ENCODE measurements at places on chromosomes 5 and 9.

DNA sequence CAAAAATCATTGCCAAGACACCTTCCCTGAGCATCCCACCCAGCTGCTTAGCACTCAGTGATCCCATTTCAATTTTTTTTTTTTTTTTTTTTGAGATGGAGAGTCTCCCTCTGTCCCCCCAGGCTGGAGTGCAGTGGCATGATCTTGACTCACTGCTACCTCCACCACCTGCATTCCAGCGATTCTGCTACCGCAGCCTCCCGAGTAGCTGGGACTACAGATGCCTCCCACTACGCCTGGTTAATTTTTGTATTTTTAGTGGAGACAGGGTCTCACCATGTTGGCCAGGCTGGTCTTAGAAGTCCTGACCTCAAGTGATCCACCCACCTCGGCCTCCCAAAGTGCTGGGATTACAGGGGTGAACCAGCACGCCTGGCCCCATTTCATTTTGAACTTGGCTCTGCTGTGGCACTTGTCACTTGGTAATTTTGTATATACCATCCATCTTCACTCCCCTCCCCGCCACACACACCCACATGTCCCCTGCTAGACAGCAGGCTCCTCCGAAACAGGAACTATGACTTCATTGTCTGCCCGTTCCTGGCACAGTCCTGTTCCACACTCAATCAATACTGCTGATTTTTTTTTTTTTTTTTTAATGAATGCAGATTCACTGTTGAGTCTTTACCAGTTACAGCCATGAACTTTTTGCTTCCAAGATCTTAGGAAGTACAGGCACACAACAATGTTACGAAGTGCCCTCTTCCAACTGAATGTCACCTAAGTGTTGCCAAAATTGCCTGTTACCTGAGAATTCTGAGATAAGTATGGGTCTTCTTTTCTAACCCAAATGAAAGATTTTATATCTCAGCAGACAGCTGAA is 17.3 kb upstream of the ZBTB34 start:
- peaks cover 3% of the 10 kb centered on the region for H3K27me3 ChIP-seq
- no peak overlapping the region for H3K4me3 ChIP-seq
- H3K4me1 ChIP-seq = no peaks in the 10 kb centered on the region

DNA sequence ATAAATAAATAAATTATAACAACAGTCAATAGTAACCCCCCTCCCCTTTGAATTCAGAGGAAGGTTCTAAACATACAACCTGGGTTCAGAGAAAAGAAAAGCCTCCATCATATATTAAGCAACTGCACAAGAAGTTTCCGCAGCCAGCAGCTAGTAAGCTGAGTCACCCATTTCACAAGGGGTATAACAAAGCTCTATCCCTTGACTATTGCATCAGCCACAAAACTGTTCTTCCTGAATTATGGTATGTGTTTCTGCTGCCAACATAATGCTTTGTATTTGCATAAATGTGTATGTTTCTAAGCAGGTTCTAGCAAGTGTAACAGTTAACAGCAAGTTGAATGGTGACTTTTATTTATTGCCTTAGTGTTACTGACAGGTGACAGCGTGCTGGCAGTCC is 6.8 kb upstream of the CEP120 start:
- DNase-seq = peak; percentile 87
- H3K27me3 ChIP-seq = no peaks in the 10 kb centered on the region
- no peak overlapping the region for H3K27ac ChIP-seq
- no peak overlapping the region for H3K4me3 ChIP-seq

DNA sequence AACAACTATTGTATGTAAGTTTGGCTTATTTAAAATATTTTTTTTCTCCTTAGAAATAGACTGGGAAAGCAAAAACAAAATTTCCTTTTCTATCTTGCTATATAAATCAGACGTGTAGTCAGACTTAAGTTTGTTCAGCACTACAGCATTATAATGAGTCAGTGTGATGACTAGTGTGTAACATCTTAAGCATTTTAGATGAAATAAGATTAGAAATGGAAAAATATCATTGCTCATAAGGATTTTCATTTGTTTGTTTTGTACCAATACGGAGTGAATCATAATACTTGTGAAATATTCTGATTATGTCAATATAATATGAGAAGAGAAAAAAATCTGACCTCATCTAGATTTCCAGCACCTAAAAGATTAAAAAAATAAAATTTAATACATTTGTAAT is 64.7 kb upstream of the RICTOR start:
- no peak overlapping the region for H3K27ac ChIP-seq
- no peaks in the 10 kb centered on the region for H3K36me3 ChIP-seq
- peaks cover 5% of the 10 kb centered on the region for H3K4me1 ChIP-seq
- no peak overlapping the region for H3K4me3 ChIP-seq
- DNase-seq = peak; percentile 87
- no peaks in the 10 kb centered on the region for H3K27me3 ChIP-seq

DNA sequence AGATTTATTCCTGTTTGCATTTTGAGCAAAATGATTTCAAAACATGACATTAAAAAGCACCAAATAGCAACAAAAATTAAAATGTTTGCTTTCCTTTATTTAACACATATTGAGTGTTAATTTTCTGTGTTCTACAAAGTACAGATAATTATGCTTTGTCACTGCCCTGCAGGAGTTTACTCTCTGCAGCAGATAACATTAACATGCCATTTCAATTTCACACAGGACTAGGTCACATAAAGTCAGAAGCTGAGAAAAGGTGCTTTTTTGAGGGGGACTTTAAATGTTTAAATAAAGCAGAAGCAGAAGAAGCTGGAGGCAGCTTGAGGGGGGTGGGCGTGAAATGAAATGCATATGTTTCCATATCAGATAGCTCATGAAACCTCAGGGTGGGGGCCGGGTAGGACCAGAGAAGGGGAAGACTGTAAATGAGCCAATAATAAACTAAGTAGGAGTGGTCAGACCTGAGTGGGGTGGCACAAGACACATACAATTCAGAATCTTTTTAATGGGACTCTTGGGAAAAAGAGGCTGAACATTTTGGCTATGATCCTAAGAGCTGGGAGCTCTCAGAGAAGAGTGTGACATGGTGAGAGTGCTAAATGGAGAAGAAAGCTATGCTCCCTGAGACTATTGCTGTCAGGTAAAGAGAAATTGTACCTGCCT is 387.5 kb downstream of the FAM170A start:
- no peak overlapping the region for H3K4me3 ChIP-seq
- H3K36me3 ChIP-seq = no peaks in the 10 kb centered on the region
- H3K4me1 ChIP-seq = no peaks in the 10 kb centered on the region
- no peaks in the 10 kb centered on the region for H3K27me3 ChIP-seq
- no peak for DNase-seq

- H3K27me3 ChIP-seq = no peaks in the 10 kb centered on the region
- H3K4me3 ChIP-seq = no peak overlapping the region
- no peaks in the 10 kb centered on the region for H3K4me1 ChIP-seq
Observed at GRCh38 chr5:136425921-136426320, 60.6 kb upstream of the TRPC7 start.

- DNase-seq = no peak
- no peak overlapping the region for H3K27ac ChIP-seq
- H3K4me3 ChIP-seq = no peak overlapping the region
- no peaks in the 10 kb centered on the region for H3K27me3 ChIP-seq
- peaks cover 22% of the 10 kb centered on the region for H3K4me1 ChIP-seq
Observed at GRCh38 chr5:55599148-55600050, 64.6 kb upstream of the PLPP1 start.

- H3K27ac ChIP-seq = no peak overlapping the region
- no peaks in the 10 kb centered on the region for H3K27me3 ChIP-seq
- no peaks in the 10 kb centered on the region for H3K36me3 ChIP-seq
- peaks cover 4% of the 10 kb centered on the region for H3K4me1 ChIP-seq
Observed at GRCh38 chr9:34659592-34660253, 2.7 kb downstream of the CCL27 start.

- H3K4me3 ChIP-seq = no peak overlapping the region
- no peak overlapping the region for H3K27ac ChIP-seq
- H3K4me1 ChIP-seq = no peaks in the 10 kb centered on the region
- DNase-seq = no peak
- no peaks in the 10 kb centered on the region for H3K36me3 ChIP-seq
Observed at GRCh38 chr5:167812871-167813270, 478.6 kb upstream of the WWC1 start.

- DNase-seq = no peak
- H3K4me3 ChIP-seq = no peak overlapping the region
- no peaks in the 10 kb centered on the region for H3K27me3 ChIP-seq
Observed at GRCh38 chr5:91211997-91212713, 171.0 kb downstream of the ARRDC3 start.

- H3K27me3 ChIP-seq = no peaks in the 10 kb centered on the region
- no peak overlapping the region for H3K4me3 ChIP-seq
- DNase-seq = no peak
- H3K27ac ChIP-seq = no peak overlapping the region
- no peaks in the 10 kb centered on the region for H3K36me3 ChIP-seq
Observed at GRCh38 chr5:59537961-59538749, 355.4 kb downstream of the PDE4D start.
